ENCODE measurements at places on chromosomes 6 and 20.

GRCh38 chr20:62517168-62517567 lies 41.4 kb upstream of the GATA5 start:
- no peak for DNase-seq

DNA sequence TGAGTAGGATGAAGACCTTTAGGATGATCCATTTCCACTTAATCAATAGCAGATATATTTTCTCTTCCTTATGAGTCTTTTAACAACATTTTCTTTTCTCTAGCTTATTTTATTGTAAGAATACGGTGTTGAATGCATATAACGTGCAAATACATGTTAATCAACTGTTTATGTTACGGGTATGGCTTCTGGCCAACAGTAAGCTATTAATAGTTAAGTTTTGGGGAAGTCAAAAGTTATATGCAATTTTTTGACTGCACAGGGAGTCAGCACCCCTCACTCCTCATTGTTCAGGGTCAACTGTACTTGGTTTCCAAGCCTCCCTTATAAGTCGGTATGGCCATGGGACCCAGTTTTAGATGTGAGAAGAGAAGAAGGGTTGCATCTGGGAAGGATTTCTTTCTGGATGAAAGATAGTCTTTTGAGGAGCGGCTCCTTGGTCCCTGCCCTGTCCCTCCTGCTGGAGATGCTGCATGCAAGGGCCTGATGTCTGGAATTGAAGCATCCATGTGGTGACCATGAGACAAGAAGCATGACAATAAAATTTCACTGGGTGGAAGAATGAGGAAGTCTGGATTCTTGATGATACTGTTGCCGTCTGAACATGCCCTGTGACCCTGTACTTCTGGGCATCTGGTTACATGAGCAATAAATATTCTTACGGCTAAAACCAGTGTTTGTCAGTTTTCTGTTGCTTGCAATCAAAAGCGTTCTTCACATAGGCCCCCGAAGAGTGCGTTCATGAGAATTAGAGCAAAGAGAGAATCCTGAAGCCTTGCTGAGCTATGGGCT lies 194.7 kb upstream of the PMEPA1 start:
- no peak for DNase-seq

- DNase-seq, result no peak
Measured at GRCh38 chr6:27478141-27478705, 5.3 kb upstream of the ZNF184 start.

- no peak for DNase-seq
Measured at GRCh38 chr6:110944681-110945151, 13.8 kb upstream of the GTF3C6 start.

GRCh38 chr6:44202332-44202971 lies 14.3 kb upstream of the MYMX start:
- no peak for DNase-seq

GRCh38 chr20:23265226-23265625 lies 85.4 kb upstream of the NXT1 start:
- peak; percentile 22 for DNase-seq

DNA sequence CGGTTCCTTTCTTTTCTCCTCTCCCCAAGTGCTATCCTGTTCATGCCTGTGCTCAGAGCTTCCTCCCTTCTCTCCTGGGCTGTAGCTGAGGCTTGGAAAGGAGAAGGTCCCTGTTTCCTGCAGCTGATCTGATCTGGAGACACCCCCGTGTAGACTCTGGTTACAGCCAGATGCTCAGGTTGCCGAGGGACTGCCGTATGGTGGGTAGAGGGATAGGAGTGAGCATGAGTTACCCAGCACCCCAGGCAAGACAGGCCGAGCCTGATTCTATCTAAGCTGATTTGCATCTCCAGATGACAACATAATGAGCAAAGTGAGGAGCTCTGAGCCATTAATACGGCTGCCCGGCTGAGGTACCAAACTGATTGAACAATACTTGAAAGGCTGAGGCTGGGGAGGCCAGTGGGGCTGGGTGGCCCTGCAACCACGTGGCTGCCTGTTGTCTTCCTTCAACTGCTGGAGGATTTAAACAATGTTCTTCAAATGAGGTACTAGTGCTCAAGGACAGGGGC lies 91.8 kb downstream of the ASXL1 start:
- DNase-seq, result no peak

DNA sequence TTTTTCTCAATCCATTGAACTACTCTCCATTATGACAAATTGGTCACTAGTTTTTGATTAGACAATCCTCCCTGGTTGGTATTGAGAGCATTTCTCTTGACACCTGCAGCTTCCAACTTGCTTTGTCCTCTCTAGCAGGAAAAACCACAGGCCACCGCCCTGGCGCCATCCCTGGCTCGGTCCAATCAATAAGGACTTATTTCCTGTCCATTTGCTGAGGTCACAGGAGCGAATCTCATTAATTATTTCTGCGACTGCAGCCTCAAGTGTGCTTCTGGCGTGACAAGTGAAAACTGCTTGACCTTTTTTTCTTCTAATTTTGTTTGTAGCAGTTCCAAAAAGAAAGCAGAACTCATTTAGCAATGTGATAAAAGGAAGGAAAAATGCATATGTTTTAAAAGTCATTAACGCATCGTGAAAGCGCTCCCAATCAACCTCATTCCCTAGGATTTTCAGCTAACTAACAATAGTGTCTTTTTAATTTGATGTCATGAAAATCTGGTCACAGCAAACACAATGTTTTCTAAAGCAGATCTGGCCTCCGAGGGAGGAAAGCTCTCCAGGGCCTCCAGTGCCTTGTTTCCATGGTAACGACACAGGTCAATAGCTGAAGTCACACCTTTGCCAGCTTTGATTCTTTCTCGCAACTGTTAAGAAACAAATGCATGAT lies 39.0 kb upstream of the BEND3 start:
- DNase-seq, result no peak

DNA sequence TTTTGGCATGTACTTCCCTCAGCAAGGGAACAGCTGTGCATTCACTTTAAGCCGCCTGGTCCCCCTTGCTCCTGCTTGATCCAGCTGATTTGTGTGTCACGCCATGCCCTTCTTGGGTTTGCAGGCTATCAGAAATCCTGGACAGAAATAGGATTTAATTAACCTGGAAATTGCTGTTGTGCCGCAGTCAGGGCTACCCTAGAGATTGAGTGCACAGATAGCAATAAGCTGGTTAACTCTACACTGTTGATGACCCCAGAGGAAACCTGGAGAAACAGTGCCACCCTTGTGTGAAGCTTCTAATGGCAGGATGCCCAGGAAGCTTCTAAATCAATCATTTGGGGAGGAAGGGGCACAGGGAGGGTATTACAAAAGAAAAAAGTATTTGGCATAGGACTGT lies 199.0 kb downstream of the JARID2 start:
- no peak for DNase-seq

DNA sequence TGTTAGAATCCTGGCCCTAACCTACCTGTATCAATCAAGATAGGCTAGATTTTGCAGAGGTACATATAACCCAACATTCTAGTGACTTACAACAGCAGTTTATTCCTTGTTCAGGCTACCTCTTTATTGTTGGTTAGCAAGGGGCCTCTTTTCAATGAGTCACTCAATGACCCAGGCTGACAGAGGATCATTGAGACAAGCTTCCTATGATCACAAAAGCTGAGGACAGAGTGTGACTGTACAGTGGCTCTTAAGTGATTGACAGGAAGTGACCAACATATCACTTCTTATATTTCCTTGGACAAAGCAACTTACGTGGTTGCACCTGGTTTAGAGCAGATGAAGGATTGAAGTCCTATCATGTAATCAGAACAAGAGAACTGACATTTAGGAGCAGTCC lies 740.9 kb downstream of the FRK start:
- no peak for DNase-seq

DNA sequence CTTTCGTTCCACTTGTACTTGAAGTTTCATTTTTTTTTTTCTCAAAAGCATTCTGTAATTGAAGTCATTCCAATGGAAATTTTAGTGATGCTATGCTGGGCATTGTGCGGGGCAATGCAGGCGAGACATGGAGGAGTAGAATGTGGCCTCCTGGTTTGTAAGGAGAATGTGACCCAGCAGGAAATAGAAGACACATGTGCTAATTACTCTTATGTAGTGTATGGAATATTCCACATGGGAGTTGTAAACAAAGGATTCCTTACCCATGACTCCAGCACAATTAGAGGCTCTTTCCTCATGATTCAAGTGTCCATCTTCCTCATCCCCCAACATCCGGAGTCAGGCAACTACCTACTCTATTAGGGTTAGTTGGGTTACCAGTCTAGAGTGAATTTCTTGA lies 14.9 kb upstream of the RFPL4B start:
- no peak for DNase-seq

GRCh38 chr20:14264869-14265268 lies 72.5 kb downstream of the FLRT3 start:
- no peak for DNase-seq

GRCh38 chr20:57088436-57088835 lies 178.0 kb downstream of the BMP7 start:
- DNase-seq, result no peak

DNA sequence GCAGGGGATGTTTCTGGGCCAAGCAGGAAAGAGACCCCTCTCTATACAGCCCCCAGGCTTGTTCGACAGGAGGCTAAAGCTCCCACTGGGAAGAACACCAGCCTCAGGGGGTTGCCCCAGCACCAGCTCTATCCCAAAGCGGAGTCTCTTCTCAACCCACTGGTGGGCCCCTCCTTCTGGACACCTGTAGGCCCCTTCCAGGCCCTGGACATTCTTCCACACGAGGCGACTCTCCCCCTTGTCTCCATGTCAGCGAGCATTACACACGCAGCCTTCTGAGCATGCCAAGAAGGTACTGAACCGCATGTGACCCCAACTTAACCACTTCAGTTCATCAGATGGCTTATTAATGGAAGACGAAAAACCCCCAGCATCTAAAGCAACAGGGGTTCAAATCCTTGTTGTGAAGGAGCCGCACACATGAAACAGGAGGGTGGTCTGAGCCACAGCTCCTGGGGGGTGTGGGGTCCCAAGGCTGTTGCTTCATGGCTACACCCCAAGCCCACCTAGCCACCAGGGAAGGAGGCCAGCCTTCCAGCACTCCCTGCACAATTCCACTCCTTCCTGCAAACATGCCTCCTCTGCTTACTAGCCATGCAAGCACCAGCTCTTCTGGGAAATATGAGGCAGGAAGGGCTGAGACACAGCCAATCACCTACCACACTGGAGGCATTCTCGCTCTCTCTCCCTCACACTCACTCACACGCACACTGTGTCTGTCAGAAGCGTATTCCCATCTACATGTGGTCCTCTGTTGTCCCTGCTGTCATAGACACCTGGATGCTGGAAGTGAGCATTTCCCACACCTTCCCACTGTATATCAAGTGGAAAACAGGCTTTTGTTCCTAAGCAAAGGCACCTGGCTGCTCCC lies 104.5 kb downstream of the NOL4L start:
- DNase-seq, result no peak

DNA sequence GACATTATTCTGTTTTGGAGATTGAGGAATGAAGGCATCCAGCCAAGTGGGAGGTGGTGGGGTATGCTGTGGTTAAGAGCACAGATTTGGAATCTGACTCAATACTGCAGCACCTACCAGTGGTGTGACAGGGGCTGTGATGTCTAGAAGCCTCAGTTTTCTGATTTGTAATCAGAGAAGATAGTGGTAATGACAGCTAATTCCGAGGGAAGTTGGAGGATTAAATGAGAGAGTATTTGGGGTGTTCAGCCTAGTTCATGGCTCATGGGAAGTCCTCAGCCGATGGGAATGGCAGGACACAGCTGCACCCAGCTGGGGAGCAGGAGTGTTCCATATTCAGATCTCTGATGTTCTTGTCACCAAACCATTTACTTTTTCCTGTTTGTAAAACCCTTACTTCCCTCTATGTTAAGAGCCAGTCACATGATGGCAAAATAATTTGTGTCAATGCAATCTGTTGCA lies 9.3 kb downstream of the SLC9A8 start:
- no peak for DNase-seq

DNA sequence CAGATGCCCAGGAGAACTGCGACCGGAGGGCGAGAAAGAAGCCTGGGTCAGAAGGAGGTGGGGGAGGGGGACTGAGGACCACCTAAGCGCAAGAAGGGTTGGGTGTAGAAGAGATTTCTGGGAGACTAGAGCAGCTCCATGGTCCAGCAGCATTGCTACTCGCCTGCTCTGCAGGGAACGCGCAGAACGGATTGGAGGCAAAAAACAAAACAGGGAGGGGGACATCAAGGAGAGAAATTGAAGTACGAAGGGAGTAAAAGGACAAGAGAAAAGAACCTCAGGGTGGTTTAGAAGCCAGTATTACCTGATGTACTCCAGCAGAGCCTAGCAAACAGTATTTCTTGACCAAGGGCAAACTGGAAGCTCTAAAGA lies 537 bp upstream of the GABBR1 start:
- DNase-seq, result no peak

DNA sequence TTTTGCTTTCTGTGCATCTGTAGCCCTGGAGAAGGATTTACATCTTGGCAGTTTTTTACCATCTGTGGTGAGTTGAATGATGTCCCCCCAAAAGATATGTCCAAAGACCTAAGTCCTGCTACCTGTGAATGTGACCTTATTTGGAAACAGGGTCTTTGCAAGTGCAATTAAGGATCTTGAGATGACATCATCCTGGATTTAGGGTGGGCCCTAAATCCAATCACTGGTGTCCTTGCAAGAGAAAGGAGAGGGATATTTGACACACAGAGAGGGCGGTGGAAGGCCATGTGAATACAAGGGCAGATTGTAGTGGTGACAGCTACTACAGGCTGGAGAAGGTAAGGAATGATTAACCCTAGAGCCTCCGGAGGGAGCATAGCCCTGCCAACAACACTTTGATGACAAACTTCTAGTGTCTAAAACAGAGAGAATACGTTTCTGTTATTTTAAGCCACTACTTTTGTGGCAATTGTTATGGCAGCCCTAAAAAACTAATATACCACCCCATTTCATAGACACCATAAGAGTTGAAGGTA lies 35.1 kb downstream of the MKKS start:
- no peak for DNase-seq

DNA sequence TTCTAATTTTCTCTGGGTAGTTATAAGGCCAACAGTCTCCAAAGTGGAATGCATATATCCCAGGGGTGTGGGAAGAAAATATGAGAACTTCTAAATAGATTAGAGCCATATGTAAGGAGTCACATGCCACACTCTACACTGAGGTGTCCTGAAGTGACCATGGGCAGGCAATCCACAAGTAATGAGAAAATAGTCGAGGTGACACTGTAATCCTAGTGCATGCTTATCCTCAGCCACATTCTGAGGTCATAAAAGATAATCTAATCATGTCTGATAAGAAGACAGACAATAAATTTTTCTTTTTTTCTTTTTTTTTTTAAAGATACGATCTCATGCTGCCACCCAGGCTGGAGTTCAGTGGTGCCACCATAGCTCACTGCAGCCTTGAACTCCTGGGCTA lies 62.2 kb downstream of the CD164 start:
- no peak for DNase-seq
